ENCODE measurements at places on chromosomes 6 and 20. TPM values are rescaled to one million over a fixed set of nuclear protein-coding genes. Genes with fewer than 3 reads are reported as not detected.

- DNase-seq, result no peak
These were observed 36.2 kb upstream of the BAG2 start for GRCh38 chr6:57135885-57136284.

DNA sequence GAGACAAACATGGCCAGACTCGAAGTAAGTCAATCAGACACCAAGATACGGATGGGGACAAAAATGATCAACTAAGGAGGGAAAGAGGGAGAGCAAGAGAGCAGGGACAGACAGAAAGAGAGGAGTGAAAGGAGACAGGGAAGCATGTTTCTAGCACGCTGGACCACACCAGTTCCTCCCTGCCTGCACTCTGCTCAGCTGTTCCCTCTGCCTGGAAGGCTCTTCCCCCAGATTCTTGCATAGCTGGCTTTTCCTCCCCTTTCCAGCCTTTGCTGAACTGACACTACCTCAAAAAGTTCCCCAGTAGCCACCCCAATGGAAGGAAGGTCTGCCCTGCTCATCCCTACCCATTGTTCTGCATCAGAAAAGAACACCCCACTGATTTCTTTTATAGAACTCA is 185.9 kb downstream of the MAFB start:
- DNase-seq, result no peak

- no peak for DNase-seq
These were observed 100.1 kb downstream of the SLC23A2 start for GRCh38 chr20:4901031-4901818.

Gene TCF15
- total RNA-seq, result not detected

Gene HLA-DRB5
- 50.3 TPM for total RNA-seq

Data from mucosa of descending colon (tissue), 3 donors.